ENCODE measurements at places on chromosomes 12 and 14.
A peak's percentile ranks its signal among the peaks of the same experiment; 100 is the strongest.

DNA sequence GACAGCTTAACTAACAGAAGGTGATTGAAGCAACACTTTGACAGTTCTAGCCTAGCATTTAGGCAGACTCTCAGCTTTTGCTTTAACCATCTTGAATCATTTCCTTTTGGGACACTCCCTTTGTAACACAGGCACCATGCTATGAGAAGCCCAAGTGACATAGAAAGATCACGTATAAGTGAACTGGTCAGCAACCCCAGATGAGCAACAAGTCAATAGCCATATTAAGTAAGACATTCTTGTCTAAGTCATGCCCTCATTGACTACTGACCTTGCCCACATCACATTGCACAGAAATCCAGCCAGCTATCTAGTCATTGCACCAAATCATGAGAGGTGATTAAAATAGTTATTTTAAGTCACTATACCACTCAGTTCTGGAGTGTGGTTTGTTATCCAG is 476.8 kb downstream of the TRHDE start:
- no peak for DNase-seq

GRCh38 chr12:91617818-91618217 is 435.2 kb upstream of the DCN start:
- no peak for DNase-seq

DNA sequence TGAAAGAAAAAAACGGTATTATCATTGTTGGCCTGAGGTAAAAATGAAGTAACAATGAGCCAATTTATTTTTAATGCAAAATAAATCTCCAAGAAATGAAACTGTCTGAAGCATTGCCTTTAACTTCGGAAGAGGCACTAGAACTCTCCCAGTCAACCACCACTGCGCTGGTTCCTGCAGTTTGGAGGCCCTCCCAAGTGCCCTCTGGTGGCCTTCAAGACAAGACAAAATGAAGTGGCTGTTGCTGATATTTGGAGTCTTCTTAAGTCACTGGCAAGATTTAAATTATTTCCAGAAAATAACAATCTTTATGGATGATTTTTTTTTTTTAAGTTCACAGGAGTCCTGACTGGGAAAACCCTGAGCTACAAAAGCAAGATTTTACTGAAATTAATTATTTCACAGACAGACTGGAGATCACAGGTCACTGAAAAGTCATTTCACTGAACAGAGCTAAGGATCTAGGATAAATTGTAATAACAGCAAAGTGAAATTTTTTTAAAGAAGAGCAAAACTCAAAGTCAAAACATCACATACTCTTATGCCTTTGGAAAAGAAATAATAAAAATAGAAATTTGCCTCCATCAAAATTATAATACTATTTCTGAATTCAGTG is 58.2 kb downstream of the DICER1 start:
- peak; percentile 40 for DNase-seq

DNA sequence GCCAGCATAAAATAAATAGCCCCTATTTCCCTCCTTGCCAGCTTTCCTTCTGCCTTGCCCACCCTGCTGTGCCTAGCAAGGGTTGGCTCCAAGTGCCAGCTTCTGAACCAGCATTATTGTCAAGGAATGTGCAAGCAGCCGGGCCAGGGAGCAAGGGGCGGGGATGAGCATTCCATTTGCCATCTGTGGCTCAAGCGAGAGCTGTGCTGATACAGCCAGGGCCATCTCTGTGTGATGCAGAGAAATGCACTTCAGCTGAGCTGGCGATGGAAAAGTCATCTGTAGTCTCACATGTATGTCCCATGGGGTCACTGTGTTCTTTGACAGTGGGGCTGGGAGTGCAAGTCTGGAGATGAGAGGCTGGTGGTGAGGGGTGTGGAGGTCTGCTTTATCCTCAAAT is 137.3 kb downstream of the SUDS3 start:
- no peak for DNase-seq

GRCh38 chr12:25293653-25294052 is 42.9 kb upstream of the KRAS start:
- DNase-seq: no peak
